ENCODE measurements at places on chromosomes 2 and 18. TPM values are rescaled to one million over a fixed set of nuclear protein-coding genes. Genes with fewer than 3 reads are reported as not detected.

The SLC5A7 gene
- polyA plus RNA-seq, result 0.75 TPM

DNA sequence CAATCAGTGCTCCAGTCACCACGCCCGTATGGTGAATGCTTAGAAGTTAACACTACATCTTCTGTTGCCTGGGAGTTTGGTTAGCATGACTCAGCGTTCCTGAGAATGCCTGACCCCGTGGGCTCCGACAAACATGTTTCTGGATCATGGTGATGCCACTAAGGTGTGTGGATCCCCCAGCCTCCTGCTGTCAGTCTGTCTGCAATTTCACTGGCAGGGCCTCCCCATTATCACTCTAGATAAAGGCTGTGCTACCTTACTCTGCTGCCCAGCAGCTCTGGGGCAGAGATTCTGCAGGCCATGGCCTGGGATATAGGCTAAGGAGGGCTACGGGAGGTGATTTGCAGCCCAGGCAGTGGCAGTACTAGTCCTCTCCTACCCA, 66.0 kb downstream of the STPG4 start:
- DNase-seq, result peak; percentile 23

DNA sequence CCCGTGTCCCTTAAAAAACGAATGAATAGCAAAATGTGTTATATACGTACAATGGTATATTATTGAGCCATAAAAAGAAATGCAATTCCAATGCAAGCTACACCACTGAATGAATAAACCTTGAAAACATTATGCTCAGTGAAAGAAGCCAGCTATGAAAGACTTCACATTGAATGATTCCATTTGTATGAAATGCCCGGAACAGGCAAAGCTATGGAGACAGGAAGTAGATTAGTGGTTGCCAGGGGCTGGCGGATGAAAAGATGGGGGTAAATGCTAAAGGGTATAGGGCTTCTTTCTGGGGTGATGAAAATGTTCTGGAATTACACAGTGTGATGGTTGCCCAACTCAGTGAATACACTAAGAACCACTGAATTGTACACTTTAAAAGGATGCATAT, 113.3 kb downstream of the NOL10 start:
- DNase-seq, result no peak

- no peak for DNase-seq
Observed at GRCh38 chr2:179338681-179339080, 74.0 kb upstream of the SESTD1 start.

DNA sequence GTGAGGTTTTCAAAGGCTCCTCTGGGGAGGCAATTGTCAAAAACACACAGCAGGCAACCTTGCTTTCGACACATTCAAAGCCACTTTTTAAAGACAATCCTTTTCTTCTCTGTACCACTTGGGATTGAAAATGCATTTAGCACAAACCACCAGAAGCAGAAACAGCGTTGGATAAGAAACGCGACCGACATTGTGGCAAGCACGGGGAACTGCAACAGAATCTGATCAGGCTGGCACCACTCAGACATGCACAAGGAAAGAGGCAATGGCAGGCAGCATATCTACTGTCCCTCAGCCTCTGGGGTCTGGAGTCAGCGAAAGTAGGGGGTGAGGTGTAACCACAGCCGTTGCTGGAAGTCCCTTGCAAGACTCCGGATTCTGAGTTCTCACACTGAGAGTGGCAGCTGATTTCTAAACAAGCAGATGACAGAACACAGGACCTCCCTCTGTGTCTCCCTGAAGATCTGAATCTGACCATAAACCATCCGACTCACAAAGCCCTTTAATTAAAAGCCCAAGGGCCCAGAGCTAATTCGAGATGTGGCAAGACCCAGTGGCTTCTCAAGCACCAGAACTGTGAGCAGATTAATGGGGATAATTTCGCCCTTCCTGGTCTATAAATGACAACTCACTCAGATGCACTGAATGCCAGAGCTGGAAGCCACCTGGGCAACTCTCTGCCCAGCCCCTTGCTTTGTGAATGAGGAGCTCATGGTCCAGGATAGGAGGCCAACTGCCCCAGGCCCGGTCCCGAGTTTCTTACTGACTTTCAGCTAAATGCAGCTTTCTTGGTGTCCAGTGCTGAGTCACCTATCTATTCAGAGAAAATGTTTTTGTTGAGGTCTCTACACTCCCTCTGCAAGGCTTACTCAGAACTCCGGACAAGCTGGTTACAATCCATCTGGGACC, 29.6 kb downstream of the CYRIA start:
- no peak for DNase-seq

DNA sequence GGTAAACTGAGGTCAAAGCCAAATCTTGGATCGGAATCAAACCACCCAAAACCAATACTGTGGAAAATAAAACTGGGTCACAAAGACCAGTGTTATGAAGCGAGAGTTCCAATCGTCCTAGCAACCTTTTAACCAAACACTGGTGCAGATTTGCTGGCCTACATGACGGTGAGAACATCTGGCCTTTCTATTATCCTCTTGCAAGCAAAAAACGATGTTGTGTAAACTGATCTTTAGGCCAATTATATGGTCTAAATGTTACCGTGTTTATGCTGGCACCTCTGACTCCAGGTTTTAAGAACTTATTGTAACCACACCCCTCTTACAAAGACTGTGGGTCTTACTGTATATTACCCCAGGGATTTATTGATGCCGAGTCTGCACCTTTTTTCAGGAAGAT, 145.9 kb downstream of the GFPT1 start:
- DNase-seq, result no peak

DNA sequence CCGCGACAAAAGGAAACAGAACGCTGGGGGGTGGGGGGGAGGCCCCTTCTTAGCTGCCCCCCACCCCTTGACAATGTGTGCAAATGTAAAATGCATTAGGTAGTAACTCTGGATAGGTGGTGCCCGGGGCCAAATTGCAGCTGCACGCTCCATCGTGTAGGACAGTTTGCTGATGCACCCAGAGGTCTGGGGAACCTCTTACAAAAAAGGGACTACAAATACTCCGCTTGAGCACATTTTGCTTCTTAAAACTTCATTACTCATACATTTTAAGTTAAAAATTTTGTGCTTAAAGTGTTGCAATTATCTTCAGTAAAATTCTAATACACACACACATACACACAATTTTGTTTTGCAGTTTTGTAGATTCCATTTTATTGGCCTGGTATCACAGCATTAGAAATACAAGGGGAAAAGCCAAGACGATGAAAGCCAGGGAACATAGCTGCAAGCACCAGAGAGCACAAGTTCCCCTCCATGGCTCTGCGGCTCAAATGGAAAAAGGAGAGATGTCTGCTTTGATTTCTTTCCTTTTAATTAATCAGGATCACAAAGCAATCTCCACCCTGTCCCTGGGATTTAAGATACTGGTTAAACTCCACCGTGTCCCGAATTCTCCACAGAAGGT, 582.1 kb downstream of the ZEB2 start:
- DNase-seq, result peak; percentile 51

DNA sequence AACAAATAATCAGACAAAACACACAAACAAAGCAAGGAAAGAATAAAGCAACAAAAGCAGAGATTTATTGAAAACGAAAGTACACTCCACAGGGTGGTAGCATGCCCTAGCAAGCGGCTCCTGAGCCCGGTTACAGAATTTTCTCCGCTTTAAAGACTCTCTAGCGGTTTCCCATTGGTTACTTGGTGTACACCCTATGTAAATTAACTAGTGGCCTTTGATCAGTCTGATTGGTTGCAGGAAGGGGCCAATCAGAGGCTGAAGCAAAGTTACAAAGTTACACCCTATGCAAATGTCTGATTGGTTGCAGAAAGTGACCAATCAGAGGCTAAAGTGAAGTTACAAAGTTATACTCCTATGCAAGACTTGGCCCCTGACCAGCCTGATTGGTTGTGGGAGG, 242.9 kb downstream of the LDLRAD4 start:
- DNase-seq, result no peak

Measured in kidney (tissue), 22 donors.